DMS 273 treated with DMSO at 0.1 percent for 48 hours (cell line): ENCODE measurements at places on chromosomes 6 and 20.

GRCh38 chr6:47138046-47138445 is 95.9 kb upstream of the ADGRF1 start:
- DNase-seq: no peak

GRCh38 chr20:14685183-14685582 is 347.8 kb upstream of the FLRT3 start:
- DNase-seq: no peak

DNA sequence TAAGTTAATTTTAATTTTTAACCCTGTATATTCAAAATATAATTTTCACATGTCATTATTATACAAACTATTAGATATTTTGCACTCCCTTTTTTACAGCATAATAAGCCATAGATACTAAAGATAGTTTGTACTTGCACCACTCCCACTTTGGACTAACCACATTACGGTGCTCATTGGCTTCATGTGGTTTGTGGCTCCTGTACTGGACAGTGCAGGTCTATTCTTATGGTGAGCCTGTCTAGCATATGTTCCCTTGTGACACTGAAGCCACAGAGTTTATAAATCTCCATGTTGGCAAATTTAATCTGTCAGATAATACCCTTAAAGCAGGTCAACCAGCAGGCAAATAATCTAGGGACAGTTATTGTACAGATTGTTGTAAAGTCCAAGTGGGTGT is 354.4 kb upstream of the KCNQ5 start:
- no peak for DNase-seq

GRCh38 chr6:83962582-83962981 is 71.0 kb upstream of the MRAP2 start:
- DNase-seq: no peak

- DNase-seq: no peak
These were observed 167.2 kb downstream of the ARID1B start for GRCh38 chr6:156944412-156944811.

- no peak for DNase-seq
These were observed 39.7 kb downstream of the TAF4 start for GRCh38 chr20:62025832-62026563.

- no peak for DNase-seq
These were observed 817 bp upstream of the SLCO4A1 start for GRCh38 chr20:62641321-62642050.

- DNase-seq: no peak
These were observed 1059.0 kb upstream of the EPHA7 start for GRCh38 chr6:94478133-94479005.

- DNase-seq: no peak
These were observed 247.8 kb downstream of the BTBD9 start for GRCh38 chr6:38391626-38392579.

- DNase-seq: no peak
These were observed 114.5 kb upstream of the SLC22A16 start for GRCh38 chr6:110590821-110591351.

DNA sequence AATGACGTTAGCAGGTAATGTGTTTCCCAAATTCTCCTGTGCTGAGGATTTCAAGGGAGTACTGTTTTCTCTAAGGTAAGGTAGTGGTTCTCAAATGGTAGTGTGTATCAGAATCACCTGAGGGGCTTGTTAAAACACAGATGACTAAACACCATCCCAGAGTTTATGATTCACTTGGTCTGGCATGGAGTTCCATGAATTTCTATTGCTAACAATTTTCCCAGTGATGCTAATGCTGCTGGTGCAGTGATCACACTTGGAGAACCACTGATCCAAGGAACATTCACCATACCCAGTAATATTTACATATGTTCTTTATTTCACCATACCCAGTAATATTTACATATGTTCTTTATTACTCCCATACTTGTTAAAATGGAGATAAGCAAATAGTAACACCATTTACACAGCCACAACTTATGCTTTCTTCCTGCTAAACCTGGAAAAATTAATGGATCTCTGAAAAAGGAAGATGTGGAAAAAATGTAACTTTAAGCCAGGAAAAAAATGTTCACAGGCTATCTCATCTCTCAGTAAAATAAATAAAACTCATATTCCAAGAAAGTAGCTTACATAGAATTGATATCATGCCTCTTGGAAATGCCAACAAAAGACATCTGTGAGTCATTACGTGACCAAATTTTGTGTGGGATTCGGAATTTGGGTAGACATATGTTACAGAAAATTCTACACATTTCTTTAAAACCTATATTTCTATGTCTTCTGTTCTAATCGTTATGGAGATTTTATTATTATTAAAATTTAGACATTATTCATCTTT is 129.5 kb downstream of the MMUT start:
- DNase-seq: no peak

GRCh38 chr6:74409447-74409846 is 713.4 kb downstream of the CD109 start:
- no peak for DNase-seq

DNA sequence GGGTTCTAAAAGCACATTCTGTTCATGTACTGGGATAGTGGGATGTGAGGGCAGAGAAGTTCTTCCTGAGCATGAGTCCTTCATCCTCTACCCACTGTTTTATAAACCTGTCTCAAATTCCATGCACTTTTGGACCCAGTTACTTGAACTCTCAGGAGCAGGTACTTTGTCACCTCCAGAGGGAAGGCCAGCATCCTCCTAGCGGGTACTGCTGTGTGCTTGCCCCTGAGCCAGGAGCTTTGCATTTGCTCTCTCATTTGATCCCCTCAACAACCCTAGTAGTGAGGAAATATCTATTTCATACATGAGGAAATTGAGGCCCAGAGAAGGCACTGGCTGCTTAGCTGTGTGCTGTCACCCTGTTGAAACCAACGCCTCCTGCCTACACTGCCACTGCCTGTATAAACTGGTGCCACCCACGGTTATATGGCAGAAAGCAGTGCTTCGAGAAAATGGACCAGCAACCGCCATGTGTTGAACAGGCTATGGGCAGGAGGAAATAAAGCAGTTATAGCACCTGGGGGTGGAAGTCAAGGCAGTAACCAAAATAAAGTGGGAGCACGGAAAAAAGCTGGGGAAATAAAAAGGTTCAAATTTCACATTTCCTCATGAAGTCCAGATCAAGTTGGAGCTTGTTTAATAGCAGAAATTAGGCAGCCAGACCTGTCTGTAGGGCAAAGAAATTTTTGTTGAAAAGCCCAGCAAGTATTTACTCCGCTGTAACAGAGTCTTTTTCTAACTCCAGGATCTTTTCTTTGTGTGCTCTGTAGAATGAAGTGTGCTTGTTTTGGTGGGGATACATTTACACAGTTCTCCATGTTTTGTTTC is 38.0 kb downstream of the KLHL31 start:
- no peak for DNase-seq

DNA sequence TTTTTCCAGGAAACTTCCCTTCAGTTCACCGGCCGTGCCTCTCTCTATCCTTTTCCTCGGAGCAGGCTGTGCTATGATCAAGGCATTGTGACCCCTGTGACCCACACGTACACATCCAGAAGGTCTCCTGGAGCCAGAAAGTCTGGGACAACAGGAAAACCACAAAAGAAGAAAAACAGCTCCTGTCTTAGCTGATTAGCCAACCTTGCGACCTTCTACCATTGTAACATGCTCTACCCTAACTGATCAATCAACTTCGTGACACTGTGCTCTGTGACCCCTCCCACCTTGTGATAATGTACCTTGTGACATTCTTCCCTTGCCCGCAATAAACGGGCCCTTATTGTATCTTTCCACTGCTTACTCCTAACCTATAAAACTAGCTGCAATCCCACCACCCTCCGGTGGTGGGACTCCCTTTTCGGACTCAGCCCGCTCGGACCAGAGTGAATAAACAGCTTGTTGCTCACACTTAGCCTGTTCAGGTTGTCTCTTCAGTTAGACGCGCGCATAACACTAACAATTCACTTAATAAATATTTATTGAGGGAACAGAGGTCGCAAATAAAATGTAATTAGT is 24.2 kb downstream of the ZNF311 start:
- peak; percentile 85 for DNase-seq
